Anterior cingulate cortex (tissue), 58 donors: ENCODE measurements at places on chromosomes 1 and 21.
A peak's percentile ranks its signal among the peaks of the same experiment; 100 is the strongest.

DNA sequence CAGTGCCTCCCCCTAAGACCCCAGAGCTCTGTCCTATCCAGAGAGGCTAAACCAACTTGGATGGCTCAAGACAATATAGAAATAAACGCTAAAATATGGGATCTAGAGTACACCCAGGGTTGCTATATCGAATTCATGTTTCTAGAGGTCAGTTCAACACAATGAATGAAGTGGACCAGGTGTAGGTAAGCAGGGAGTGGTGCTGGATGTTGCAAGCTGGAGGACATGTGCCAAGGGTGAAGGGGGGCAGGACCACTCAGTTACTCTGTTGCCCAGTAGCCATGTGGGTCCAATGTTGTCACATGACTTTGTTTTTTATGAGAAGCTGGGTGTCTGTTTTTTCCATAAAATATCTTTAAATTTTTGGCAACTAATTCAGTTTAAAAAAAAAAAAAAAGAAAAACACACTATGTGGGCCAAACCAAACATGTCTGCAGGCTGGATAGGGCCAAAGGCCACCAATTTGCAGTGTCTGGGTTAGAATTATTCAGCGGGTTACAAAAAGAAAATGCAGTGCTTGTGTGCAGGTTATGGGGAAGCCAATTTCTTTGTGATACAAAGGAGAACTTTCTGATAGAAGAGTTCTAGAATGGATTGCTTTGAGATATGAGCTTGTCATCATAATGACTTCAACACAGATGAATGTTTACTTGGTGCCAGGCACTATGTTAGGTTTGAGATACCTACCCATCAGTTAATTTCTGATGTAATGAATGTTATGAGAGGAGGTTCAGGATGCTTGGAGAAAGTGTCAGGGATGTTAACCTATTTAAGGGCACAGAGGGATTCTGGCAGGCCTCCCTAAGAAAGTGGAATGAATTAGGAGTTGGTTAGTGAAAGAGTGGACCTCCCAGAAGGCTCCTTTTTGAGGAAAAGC lies 8.9 kb downstream of the CACHD1 start:
- DNase-seq: no peak

- no peak for DNase-seq
These were observed 1.4 kb downstream of the PFKFB2 start for GRCh38 chr1:207054491-207054890.

- DNase-seq: no peak
These were observed 68.2 kb downstream of the POFUT2 start for GRCh38 chr21:45219517-45219916.

- DNase-seq: no peak
These were observed 54.6 kb upstream of the IPO9 start for GRCh38 chr1:201774224-201774982.

DNA sequence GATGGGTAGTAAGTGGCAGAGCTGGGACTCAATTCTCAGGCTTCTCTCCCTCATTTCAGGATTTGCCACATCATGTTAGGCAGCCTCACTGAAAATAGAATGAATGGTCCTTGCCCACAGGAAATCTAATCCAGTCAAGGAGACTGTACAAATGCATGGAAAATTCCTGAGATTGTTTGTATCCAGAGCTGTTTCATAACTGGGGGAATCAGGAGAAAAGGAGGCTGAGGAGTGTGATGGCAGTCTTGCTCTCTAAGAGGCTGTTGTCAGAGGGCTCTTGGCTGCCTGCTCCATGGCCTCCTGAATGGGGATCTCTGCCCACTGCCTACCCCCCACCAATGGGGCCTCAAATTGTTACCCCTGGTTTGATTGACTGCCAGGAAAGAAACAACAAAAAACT lies 141.9 kb upstream of the TNR start:
- DNase-seq: no peak

DNA sequence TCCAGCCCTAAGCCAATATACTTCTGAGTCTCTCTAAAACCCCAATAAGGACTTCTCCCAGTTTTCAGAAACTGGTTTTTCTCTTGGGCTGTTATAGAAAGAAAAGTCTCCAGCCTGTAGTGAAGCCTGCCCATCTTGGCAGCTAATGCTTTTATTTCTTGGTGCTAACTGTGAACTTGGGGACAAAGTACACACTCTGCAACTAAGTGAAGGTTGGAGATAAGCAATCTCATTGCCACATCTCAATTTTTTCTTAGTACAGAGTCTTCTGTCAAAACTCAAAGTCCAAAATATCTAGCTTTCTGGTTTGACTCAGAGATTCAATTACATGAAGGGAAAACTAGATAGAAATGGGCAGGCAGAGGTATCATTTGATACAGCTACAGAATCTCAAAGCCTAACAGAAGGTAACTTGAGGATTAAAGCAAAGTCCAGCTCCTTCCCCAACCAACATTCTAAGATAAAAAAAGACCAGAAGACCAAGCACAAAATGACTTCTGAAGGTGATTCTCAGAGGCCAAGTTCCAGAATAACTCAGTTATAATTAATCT lies 14.0 kb downstream of the AK2 start:
- DNase-seq: no peak

DNA sequence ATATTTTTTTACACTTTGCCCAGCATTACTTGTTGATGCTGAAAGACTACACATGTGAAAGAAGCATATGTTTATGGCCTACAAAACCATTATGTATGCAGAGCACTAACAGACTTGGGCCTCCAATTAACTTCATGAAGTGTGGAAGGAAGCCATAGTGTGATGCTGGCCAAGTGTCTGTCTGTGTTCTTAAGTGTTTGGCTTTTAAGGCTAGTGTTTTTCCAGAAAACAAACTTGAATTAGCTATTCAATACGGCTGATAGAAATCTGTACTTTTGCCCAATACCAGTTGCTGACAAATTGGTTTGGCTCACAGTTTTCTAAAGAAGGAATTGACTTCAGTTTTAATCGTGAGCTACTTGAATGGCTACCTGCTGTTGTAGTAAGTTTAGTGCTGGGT lies 136.1 kb downstream of the ADGRL2 start:
- DNase-seq: no peak

- no peak for DNase-seq
These were observed 51.4 kb downstream of the YARS1 start for GRCh38 chr1:32765570-32766327.

GRCh38 chr1:2443277-2444137 lies 31.1 kb upstream of the PEX10 start:
- peak; percentile 73 for DNase-seq

GRCh38 chr1:180848191-180848590 lies 64.5 kb upstream of the KIAA1614 start:
- no peak for DNase-seq

DNA sequence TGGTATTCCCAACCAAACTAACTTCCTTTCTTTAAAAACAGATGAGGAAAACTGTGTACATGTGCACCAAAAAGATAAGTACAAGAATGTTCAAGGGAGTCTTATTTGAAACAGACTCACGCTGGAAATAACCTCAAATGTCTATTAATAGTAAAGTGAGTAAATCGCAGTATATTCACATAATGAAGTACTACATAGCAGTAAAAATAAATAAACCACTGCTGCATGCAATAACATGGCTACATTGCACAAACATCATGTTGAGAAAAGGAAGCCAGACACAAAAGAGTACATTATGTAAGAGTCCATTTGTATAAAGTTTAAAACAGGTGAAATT lies 5.2 kb upstream of the DENND2D start:
- DNase-seq: no peak

GRCh38 chr1:48017716-48018115 lies 20.5 kb upstream of the TRABD2B start:
- no peak for DNase-seq
